Stimulated activated CD8-positive, alpha-beta memory T cell treated with anti-CD3 and anti-CD28 coated beads, Interleukin-12 subunit alpha, Interleukin-12 subunit beta, amount 100 ng/mL, for 4 hours (primary cell): ENCODE measurements at places on chromosomes 1 and 21.

DNA sequence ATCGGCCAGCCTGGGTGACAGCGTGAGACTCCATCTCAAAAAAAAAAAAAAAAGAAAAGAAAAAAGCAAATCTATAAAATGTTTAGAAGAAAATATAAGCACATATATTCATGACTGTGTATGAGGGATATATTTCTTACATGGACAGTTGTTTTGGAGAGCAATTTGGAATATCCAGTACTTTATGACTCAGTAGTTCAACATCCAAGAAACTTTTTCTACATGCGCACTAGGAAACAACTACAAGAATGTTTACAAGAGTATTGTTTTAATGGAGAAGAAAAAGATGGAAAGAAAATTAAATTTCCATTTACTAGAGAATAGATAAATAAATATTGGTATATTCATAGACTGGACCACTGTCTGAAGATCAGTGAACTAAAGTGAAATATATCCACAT lies 77.5 kb downstream of the MAST2 start:
- DNase-seq, result no peak

DNA sequence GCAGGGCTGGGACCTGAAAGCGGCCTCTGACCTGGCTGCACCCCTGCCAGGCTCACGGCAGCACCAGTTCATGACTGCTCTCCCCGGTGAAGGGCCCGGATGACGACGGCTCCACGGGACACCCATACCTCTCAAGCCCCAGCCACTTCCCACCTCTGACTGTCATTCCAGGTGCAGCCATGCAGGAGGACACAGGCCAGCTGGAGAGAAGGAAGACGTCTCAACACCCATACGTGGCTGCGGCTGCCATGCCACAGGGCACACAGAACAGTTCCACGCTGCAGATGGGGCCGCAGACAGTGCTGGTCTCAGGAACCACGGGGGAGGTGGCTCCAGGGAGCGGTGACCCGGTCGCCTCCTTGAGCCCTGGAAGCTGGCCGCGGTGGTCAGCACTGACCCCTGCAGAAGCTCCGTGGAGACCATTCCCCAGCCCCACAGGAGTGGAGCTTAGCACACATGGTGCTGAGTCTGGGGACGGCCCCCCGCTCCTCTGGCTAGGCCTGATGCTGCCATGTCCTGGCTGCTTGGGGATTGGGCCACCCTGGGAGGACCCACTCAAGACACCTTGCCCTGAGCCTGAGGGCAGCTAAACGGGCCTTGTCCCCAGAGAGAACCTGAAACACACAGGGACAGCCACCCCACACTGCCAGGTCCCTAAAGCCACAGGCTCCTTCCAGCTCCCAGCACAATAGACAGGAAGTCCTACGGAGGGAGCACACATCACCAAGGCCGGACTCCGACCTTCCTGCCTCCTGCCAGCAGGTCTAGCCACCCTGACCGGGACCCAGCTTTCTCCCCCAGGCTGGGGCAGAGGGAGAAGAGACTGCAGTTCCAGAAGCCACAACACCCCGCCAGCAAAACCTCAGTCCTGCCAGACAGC lies 8.6 kb downstream of the WNT9A start:
- DNase-seq, result no peak

DNA sequence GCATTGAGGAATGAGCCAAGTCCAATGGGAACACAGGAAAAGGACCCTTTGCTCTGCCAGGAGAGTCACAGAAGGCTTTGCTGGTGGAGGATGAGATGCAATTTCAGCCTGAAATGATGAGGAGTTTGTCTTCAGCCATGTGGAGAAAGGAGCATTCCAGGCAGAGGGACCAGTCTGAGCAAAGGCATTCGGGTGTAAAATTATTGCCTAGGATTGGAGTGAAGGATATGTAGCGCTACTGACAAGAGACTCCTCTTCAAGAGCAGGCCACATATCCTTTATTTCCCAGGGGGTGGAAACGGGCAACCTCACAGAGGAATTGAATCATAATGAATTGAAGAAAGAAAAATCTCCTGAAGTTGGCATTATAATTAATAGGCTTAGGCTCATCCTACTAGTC lies 1.1 kb upstream of the CSF1 start:
- DNase-seq, result no peak

- DNase-seq, result no peak
Measured at GRCh38 chr1:216847397-216848036, 124.3 kb upstream of the ESRRG start.

- DNase-seq, result no peak
Measured at GRCh38 chr1:246269466-246269865, 237.6 kb downstream of the SMYD3 start.

GRCh38 chr1:100536031-100536430 lies 1.9 kb upstream of the GPR88 start:
- DNase-seq, result no peak

- DNase-seq, result no peak
Measured at GRCh38 chr1:178706432-178706831, 18.6 kb upstream of the RALGPS2 start.

- no peak for DNase-seq
Measured at GRCh38 chr1:248906753-248907661, 972 bp downstream of the PGBD2 start.

- DNase-seq, result no peak
Measured at GRCh38 chr1:158830074-158830677, 975 bp upstream of the MNDA start.

DNA sequence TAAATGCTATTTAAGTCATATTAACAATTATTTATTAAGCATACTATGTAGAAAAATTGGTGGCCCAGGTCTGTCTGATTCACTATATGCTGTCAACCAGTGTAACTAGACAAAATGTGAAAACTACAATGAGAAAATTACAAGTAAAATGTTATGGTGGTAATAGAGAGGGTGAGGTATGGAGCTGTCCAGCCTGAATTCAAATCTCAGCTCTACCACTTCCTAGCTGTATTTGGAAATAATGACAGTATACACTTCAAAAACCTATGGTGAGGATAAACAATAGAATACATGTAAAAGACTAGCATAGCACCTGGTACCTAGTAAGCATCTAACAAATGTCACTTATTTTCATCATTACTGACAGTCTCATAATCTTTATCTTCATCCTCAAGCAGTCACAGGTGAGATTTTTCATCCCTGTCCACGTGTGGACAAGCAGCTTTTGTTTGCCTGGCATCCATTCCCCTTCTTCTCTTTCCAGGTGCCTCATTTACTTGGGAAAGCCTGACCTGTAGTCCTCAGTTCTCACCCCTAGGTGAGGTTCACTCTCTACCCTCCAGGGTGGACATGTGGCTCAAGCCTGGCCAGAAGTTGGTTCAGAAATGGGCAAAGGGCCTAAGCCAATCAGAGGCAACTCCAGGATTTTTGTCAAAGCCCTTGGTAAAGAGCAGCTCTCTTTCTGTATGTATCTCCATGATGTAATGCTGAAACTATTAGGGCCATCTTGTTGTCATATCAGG lies 29.5 kb downstream of the EGLN1 start:
- DNase-seq, result no peak

DNA sequence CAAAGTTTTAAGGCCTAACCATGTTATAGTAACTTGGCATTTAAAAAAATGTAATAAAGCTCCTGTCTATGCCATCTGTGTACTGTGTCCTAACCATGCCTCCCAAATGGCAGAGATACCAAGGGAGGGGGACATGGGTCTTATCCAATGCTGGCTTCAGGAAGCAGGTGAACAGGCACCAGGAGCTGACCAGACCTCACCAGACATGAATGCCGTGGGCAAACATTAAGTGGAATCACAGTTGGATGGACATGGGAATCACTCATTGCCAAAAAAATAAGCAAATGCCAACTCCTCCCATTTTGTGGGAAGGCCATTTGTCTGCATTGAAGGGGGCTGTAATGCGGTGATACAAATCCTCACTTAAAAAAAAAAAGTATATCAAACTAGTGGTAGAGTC lies 22.9 kb downstream of the PROX1 start:
- DNase-seq, result no peak

DNA sequence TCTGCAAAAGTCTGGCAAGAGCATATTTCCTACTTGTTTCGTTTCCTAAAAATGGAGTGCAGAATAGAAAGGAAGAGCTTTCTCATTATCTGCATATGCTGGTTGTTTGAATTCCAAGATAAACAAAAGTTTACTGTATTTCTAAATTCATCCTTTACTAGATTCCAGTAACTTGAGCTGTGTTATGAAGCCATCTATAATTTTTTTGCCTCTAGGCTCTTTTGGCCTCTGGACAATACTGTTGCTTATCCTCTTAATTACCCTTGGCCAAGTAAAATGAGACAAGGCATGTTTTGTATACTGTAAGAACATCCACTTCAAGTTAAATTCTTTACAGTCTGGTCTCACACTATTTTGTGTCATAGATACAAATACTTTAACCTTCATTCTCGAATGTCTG lies 45.6 kb upstream of the HFM1 start:
- no peak for DNase-seq

- no peak for DNase-seq
Measured at GRCh38 chr1:189349607-189350006, 1128.1 kb downstream of the BRINP3 start.

DNA sequence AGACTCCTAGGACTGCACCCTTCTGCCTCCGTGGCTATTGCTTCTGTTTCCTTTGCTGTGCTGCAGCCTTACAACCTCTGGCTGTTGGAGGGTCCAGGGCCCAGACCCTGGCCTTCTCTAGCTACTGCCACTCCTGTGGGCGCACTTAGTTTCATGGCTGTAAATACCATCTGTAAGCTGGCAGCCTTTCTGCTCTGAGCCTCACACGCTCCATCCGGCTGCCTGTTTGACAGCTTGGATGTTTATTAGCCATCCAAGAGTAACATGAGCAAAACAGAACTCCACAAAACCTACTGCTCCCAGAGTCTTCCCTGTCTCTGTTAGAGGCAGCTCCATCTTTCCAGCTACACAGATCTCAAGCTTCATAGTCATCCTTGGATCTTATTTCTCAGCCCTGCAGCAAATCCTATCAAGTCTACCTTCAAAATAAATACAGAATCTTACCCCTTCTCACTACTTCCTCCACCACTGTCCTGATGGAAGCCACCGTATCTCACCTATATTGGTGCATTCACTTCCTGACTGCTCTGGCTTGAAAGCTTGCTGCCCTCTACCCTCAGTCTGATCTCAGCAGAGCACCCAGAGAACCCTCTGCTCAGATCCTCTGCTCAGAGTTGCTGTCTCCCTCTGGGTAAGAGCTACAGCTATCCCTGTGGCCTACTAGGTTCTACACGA lies 19.1 kb downstream of the SLC25A33 start:
- DNase-seq, result no peak

DNA sequence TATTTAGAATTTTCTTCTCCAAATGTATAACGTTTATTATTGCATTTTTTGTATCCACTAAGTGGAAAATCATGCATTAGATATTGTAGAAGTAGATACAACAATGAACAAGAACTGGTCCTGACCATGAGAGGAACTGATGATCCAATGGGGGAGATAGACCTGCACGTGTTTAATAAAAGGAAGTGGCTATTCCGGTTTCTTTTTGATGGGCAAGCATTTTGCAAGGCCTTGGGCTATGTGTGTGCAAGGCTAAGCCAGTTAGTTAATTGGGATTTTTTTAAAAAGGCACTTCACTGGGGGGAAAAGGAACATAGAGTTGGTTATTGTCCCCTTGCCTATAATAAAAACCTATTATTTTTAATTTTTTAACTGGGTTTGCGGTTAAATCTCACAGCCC lies 961 bp upstream of the VCAM1 start:
- DNase-seq, result no peak

GRCh38 chr1:87231703-87232367 lies 96.8 kb upstream of the LMO4 start:
- DNase-seq, result no peak

GRCh38 chr1:79264975-79265818 lies 258.7 kb upstream of the ADGRL4 start:
- no peak for DNase-seq

DNA sequence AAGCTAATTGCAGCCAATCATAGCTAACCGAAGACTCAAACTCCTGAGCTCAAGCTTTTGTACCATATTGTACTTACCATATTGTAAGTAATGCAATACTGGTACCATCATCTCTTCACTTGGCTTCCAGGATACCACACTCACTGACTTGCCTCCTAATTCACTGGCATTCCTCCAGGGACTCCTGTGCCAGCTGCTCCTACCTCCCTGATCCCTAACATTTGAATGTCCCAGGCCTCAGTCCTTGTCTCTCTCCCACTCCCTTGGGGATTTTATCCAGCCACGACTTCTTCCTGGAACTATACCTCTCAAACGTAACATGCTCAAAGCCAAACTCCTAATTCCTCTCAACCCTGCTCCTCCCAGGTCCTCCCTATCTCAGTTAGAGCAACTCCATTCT lies 33.8 kb downstream of the USP48 start:
- DNase-seq, result no peak

- DNase-seq, result no peak
Measured at GRCh38 chr1:15974855-15975254, 1.0 kb downstream of the ZBTB17 start.

DNA sequence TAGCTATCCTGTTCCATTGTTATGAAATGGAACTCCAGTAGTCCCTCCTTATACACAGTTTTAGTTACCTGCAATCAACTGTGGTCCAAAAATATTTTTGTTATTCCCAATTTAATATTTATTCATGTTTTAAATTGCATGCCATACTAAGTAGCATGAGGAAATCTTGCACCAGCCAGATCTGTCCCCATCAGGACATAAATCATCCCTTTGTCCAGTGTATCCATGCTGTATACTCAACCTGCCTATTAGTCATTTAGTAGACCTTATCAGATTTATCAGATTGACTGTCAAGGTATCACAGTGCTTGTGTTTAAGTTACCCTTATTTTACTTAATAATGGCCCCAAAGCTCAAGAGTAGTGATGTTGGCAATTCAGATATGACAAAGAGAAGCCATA lies 207.9 kb upstream of the DMRTA2 start:
- no peak for DNase-seq

DNA sequence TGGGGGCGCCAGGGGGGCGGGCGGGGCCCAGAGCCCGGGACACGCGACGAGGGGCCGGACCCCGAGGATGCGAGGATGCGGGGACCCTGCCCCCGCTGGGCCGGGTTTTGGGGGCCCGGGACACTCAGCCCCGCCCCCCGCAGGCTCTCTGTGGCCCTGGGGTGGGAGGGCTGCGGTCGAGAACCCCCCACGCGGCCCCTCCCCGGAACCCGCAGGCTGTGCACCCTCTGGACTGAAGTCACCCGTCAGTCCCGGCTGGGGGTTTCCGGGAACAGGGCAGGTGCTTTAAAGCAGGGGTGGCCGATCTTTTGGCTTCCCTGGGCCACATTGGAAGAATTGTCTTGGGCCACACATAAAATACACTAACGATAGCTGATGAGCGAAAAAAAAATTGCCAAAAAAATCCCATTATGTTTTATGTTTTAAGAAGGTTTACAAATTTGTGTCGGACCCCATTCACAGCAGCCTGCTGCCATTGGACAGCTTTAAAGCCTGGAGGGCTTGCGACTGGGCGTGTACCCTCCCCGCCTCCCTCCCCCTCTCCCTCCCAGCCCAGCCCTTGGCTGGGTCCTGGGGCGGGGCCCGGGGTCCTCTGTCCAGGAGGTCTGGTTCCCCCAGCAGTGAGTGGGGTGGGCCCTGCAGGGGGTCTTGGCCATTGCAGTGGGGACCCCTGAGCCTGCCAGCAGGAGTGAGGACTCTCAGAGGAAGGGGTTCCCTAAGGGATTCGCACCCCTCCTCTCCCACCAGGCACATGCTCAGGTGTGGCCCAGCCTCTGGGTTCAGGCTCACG lies 21.6 kb upstream of the C1orf159 start:
- DNase-seq, result peak; percentile 68
